Stimulated activated CD8-positive, alpha-beta memory T cell treated with anti-CD3 and anti-CD28 coated beads, Interleukin-4, amount 100 ng/mL, for 1 hour (primary cell): ENCODE measurements at places on chromosomes 2 and 18.

DNA sequence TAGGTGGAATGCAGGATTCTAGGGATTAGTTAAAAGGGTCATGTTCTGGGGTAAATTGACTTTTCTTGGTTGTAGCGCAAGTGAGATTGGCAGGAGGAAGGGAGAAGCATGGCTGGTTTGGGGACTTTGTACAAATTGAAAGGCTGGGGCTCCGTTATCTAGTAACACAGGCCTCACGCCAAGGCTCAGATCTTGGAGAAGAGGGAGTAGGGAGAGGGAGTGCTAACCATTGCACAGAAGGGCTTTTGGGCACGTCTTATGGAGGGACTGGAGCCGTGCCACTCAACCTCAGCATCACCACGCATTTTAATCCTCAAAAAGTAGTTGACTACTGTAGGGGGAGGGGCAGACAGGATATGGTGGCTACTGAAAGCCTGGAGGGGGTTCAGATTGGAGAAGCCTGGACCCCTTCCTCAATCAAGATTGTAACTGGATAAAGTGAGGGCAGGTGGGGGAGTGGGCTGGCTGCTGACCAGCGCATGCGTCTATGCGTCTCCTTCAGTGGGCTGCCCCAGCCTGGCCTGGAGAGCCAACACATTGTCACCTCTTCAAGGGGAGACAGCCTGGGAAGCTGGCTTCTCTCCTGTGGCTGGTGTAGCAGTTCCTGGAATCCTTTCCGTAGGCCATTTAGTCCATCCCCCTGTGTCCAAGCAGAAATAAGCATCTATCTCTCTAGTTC is 14.3 kb downstream of the IGFBP5 start:
- DNase-seq, result no peak

DNA sequence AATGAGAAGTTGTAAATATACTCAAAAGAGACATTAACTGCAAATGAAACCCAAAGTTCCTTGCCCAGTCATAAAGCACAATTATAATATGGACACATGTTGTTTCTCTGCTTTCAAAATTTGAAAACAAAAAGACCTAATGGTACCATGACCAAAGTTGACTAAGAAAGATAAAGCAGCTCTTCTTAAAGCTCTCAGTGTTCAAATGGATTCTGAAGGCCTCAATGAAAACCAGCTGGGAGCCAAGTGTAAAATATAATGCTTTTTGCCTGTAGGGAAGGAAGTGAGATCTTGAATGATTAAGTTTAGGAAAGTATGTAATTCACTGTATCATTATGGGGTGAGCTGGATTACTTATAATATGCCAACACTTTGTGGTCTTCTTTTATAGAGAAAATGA is 178.6 kb downstream of the SATB2 start:
- no peak for DNase-seq

- DNase-seq, result no peak
These were observed 24.5 kb downstream of the BCL2L11 start for GRCh38 chr2:111145103-111145760.

DNA sequence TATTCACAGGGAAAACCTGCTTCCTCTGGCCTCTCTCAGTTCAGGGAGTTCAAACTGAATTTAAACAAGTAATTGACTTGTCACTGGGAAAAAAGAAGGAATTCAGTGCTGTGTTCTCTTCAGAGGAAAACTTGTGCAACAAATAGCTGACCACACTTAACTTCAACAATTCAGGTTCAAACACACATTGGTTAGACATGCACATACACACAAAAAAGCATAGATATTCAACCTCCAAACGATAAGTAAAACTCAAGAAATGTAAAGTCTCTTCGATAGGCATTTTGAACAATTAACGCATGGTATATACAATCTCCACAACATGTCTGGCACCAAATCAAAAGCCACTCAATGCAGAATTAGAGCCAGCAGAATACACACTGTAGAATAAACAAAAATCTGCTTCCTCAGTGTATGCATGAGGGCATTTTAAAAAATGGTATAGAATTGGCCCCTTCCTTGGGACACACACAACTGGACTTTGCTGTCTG is 269.0 kb downstream of the TCF4 start:
- no peak for DNase-seq

DNA sequence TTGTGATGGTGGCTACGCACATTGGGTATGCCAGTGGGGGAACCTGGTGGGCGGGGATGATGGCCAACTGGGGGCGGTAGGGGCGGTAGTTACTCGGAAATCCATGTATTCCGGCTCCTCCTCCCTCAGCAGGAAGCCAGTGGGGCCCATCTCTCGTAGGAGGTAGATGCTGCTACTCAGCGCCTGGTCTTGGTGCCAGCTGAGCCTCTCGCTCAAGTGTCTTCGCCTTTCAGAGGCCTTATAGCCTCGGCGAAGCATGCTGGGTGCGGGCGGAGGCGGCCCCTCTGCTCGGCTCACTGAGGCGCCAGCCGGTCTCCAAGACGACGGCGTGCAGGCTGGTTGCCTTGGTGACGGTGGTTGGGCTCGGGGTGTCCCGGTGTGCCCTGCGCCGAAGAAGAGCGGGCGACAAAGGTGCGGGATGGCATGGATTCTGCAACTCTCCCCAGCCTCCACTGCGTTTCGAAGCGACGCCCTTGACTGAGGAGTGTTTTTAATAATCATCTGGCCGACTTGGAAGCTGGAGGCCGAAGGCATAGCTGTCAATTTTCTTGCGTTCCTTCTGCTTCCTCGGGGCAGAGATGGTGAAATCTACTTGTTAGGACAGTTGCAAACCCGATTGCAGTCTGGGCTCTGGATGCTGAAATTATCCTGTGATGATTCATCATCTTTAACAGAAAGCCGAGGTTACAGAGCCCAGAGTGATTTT is at the start of gene ZSWIM2:
TSS of gene ZSWIM2 (minus strand) at position 298 of the 706 bp plus-strand sequence. CDS start at position 258, 40 bp downstream.
- no peak for DNase-seq

DNA sequence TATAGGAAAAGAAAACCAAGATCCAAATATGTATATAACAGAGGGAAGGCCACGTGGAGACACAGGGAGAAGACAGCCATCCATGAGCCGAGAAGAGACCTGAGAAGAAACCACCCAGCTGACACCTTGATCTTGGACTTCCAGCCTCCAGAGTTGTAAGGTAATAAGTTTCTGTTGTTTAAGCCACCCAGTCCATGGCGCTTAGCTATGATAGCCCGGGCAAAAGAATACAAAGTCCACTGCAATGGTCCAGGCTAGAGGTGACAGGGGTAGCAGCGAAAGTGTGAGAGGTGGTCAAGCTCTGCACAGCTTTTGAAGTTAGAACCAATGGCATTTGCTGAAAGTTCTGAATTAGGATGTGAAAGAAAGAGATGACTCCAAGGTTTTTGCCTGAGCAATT is 2.8 kb downstream of the MYOM1 start:
- no peak for DNase-seq

- DNase-seq, result no peak
These were observed 33.9 kb upstream of the GALNT3 start for GRCh38 chr2:165827921-165828276.

DNA sequence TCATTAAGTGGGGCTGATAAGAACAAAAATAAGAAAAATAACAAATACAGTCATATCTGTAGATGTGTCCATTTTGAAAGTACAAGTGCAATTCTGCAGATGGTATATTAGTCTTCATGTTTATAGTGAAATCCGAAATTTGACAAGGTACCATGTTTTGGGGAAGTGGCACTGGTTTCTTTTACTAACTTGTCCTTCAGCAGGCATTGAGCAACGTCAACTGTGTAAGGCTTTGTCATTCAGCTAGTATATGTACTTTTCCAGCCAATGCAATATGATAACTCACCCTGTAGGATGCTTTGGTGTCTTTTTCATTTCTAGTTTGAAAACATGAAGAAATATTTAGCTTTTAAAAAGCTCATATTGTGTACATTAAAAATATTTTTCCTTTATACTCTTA is 139.9 kb downstream of the MCFD2 start:
- DNase-seq, result no peak

DNA sequence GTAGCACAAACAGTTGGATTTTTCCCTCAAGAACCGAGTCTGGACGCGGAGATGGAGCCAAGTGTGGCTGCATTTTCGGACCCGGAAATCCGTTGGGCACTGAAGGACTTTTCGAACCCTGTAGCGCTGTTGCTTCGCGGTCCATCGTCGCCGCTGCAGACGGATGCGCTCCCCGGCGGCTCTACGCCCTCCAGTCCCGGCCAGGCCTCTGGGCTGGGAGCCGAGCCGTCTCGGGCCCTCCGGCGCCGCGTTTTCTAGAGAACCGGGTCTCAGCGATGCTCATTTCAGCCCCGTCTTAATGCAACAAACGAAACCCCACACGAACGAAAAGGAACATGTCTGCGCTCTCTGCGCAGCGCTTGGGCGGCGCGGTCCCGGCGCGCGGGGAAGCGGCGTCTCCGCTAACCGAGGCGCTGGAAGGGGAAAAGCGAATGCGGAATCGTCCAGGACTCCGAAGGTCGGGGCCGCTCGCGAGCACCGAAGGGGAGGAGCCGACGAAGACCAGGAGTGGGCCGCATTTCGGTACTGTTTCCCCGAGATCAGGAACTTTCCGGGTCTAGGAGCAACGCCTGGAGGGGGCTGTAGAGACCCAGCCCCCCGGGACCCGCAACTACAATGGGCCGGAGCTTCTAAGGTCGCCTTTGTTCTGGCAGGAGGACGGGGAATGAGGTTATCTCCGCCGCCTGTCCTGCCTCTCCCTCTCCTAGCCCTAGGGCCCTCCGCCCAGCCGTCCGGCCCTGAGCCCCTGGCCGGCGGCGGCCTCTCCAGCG is 3.2 kb downstream of the EMX1 start:
- DNase-seq, result no peak

GRCh38 chr2:217279556-217279955 is 419.7 kb upstream of the TNP1 start:
- no peak for DNase-seq

GRCh38 chr2:36290306-36290856 is 65.2 kb upstream of the CRIM1 start:
- no peak for DNase-seq

DNA sequence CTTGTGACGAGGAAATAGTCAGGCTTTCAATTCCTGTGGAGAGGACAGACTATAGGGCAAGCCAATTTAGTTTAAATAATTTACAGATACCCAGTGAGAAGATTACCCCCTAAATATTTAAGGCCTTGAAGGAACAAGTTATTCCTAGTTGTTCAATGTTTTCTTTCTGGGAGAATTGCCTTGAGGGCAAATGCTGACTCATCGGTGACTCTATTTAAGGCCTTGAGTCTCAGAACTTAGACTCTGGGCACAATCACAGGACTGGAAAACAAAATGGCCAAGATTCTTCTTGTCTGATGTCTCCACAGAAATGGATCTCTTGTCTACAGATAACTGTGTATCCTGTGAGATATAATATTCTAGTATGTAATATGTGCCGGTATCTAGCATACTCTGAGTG is 467.1 kb downstream of the SUCLG1 start:
- DNase-seq, result no peak

- DNase-seq, result no peak
These were observed 225.3 kb downstream of the MC4R start for GRCh38 chr18:60147323-60147722.

GRCh38 chr2:110143982-110144381 is 28.4 kb upstream of the MALL start:
- DNase-seq, result no peak

DNA sequence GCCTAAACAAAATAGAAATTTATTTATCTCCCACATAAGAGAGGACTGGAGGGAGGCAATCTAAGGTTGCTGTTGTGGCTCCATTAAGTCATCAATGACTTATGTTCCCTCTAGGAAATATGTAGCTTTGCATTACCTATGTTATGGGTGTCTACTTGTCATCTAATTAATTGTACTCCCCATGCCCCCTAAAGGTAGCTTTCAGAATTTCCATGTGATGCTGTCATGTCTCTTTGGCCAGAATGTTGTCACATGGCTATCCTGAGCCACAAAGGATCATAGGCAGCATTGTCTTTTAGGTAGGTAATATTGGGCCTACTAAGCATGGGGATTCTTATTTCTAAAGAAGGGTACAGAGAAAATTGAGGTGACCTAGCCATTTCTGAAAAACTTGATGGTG is 935.6 kb upstream of the FANCL start:
- DNase-seq, result no peak

DNA sequence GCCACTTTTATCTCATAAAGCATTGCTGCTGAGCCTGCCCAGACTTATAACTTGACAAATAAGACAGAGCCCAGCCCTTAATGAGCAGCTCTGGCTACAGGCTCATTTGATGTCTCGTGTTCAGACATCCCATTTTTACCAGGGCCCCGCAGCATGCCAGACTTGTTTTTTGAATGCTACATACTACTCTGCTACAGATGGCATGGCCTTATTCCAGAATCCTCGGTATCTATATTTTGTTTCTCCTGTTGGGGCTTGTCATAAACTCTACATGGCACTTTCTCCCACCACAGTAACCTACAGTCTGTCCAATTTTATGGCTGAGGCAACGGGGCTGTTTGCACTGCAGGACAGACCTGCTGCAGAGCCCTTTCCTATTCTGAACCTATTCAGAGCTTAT is 179.0 kb upstream of the DDX18 start:
- no peak for DNase-seq

GRCh38 chr2:33436083-33436482 is 40.4 kb upstream of the RASGRP3 start:
- no peak for DNase-seq

DNA sequence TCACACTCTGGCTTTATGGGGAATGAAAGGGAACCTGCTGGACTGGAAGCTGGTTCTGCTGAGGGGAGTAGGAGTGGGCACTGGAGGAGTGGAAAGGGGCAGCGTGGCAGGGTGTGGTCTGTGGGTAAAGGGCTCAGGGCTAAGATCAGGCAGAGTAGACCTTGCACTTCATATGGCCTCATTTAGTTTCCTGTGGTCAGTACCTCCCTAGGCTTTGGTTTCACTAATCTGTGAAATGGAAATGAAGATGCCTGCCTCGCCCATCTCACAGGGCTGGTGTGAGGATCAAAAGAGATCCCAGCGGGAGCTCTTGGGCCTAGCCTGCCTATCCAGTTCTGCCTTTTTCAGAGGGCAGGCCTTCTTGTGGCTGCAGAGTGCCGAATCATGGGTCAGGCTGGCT is 208.7 kb downstream of the LOXHD1 start:
- DNase-seq, result no peak

DNA sequence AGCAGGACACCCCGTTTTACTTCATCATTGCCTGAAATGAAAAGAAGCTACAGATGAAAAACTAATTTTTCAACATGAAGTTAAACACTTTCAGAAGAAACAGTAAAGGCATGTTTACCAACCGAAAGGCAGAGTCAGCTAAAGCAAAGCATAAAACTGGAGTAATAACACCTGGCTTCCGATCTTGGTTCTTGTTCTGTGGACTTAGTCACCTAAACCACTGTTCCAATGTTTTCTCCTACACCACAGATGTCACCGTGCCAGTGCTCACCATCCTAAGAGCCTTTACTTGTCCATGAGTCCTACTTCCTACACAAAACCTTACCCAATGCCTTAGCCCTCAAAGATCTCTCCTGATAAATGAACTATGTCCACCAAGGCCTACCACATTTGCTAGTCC is 13.5 kb downstream of the MCM6 start:
- DNase-seq, result no peak

- no peak for DNase-seq
These were observed 286.4 kb downstream of the CDH19 start for GRCh38 chr18:66317243-66318090.

- DNase-seq, result no peak
These were observed 252.1 kb downstream of the RBM43 start for GRCh38 chr2:151009437-151010175.
